Esophagus mucosa (tissue), 1 donor: ENCODE measurements at places on chromosomes 16 and 17.

DNA sequence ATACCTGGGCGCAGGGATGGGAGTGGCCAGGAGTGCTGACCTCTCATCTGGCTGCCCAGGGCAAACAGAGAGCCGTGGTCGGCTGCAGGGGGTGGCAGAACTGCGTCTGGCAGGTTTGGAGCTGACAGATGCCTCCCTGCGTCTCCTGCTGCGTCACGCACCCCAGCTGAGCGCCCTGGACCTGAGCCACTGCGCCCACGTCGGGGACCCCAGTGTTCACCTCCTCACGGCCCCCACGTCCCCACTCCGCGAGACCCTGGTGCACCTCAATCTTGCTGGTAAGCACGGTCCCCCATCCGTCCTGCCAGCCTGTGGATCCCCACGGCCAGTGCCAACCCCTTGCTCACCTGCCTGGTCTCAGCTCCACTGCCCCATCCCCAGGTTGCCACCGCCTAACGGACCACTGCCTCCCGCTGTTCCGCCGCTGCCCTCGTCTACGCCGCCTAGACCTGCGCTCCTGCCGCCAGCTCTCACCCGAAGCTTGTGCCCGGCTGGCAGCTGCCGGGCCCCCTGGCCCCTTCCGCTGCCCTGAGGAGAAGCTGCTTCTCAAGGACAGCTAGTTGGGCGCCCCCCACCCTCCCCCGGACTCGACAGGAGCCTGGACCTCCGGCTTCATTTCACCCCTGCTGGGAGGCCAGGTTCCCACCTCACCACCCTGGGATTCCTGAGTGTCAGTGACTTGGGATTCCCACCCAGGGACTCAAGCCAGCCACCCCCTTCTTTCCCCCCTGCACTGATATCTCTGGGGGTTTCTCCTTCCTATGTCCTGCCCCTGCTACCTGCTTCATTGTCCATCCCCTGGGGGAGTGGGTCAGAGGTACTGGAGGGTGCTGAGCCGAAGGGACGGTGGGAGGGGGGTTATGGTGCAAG lies 2.0 kb upstream of the ORAI3 start:
- ATAC-seq = no peak

GRCh38 chr17:16282522-16282921 lies 65.5 kb downstream of the PIGL start:
- no peak for ATAC-seq

DNA sequence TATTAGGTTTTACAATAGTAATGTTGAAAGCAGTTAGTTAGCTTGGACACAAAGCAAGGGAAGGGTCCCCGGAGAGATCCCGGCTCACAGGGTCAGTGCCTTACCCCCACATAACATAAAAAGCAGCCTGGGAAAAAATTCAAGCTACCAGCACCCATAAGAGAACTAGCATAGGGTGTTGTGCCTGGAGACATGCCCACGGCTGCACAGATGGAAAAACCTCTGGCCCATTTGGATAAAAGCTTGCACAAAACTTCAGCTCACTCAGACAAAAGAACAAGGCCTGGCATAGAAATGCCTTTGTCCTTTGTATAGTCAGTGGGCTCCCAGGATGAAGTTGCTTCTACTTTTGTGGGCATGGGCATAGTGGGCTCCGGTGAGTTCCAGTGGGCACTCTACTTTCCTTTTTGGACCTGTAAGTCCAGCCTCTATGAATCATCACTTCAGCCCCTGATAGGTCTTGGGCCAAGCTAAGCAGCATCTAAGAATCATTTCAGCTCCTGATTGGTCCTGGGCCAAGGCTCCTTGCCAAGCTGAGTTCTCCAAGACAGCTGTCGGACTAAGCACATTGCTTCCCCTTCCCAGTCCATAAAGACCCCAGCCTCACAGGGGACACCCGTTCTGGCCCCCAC lies 1.3 kb upstream of the RDM1 start:
- ATAC-seq = no peak

DNA sequence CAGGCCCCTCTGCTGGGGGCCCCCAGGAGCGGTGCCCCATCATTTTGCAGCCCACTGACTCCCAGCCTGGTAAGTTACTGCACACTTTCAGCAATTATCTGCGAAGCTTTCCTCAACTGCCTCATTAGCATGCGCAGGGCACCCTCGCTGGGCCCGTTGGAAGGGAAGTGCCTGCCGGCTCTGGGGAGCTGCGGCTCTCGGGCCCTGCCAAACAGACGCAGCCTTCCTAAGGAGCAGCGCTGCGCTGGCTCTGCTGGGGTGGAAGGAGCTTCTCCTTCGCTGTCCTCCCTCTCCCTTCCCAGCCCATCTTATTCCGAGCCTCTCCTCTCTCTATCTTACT lies 71.0 kb downstream of the RBBP6 start:
- ATAC-seq = no peak

- ATAC-seq = no peak
Measured at GRCh38 chr16:974001-974601, 3.3 kb upstream of the LMF1 start.

GRCh38 chr16:17850581-17851250 lies 380.0 kb upstream of the XYLT1 start:
- ATAC-seq = no peak

GRCh38 chr17:43608313-43608712 lies 53.4 kb downstream of the MEOX1 start:
- peak; percentile 30 for ATAC-seq

- peak; percentile 36 for ATAC-seq
Measured at GRCh38 chr16:56911771-56912571, 20.0 kb upstream of the HERPUD1 start.

- peak; percentile 28 for ATAC-seq
Measured at GRCh38 chr16:23131931-23132621, 17.2 kb downstream of the USP31 start.

- no peak for ATAC-seq
Measured at GRCh38 chr17:61185385-61185784, 214.3 kb upstream of the TBX2 start.

DNA sequence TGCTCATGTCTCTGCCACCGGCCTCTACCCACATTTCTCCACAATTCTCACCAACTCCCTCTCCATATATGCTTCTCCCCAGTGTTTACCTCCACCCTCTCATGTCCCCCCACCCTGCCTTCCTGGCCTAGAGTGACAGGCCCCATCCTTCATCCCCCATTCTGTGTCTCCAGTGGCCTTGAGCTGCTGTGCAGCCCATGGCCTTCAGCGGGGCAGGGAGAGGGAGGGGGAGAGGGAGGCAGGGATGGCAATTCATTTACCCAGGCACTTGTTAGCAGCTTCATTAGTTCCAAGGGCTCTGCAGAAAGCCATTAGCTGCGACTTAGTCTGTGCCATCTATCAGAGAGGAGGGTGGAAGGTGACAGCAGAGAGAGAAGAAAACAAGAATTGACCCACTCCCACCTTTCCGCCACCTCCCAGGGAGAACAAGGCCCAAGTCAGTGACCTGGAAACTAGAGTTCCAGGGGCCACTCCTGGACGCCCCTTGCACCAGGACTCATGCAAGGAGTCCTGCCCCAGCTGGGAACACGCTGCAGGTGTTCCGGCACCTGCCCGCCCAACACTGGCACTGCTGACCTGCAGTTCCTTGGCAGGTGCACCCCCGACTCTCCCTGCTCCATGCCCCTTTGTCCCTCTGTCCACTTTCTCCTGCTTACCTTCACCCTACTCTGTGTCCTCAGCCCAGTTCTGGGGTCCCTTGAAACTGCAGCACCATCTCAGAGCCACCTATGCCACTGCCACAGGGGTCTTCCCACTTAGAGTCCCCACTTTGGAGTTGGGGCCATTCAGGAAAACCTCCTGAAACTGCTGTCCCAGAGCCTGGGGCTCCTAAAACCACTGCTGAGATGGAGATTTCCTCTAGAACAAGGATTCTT lies 23.5 kb upstream of the PYY start:
- ATAC-seq = no peak

- no peak for ATAC-seq
Measured at GRCh38 chr17:74742978-74743545, 5.4 kb upstream of the NHERF1 start.

GRCh38 chr16:46765050-46765449 lies 16.9 kb upstream of the MYLK3 start:
- ATAC-seq = no peak

- no peak for ATAC-seq
Measured at GRCh38 chr17:42403150-42403549, 14.9 kb upstream of the STAT3 start.

- no peak for ATAC-seq
Measured at GRCh38 chr17:37592291-37592690, 16.9 kb downstream of the SYNRG start.

- ATAC-seq = no peak
Measured at GRCh38 chr16:29985271-29985811, 10.1 kb downstream of the HIRIP3 start.

DNA sequence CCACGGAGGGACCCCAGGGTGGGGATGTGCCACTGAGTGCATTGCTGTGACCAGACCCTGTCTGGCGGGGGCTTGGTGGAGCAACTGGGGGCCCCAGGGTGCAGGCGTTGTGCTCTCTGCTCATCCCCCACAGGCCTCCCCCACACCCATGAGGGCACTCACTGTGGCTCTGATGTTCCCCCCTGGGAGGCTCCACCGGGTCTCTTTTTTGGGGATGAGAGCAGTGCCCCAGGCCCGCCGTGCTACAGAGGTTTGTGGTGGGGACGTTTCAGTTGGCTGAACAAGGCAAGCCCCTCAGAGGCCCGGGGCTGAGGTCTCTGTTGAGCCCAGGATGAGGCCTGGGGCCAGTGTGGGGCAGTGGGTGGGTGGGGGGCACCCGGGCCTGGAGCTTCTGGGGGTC lies 2.5 kb downstream of the CCDC78 start:
- no peak for ATAC-seq

GRCh38 chr16:22660441-22661160 lies 149.9 kb downstream of the NPIPB5 start:
- no peak for ATAC-seq

DNA sequence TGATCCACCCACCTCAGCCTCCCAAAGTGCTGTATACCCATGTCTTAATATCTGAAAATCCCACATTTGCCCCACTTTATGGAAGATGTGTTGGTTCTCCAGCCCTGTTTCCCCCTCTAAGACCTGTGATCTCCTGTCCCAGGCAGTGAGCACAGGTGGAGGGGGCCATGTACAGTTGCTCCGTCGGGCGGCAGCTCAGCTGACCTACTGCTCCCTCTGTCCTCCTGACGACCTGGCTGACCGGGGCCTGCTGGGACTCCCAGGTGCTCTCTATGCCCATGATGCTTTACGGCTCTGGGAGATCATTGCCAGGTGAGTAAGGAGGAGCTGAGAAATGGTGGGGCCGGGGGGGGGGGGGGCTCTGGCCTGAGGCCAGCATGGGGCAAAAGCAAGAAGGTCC lies 6.7 kb upstream of the RNASEK start:
- ATAC-seq = no peak

DNA sequence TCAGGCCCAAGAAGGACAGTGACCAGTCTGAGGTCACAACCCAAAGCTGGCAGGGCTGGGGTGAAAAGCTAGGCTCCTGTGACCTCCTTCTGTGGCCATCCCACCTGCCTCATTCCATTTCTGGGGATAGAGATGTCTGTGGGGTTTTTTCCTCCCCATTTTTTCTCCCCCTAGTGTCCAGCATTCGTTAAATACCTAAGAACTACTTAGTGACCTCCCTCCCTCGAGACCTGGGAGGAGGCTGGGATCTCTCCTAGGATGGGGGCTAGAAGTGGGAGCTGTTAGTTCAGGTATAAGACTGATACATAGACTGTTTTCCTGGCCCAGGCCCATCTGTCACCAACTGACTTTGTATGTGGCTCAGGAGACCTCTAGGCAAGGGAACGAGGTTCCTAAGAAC lies 20.5 kb upstream of the STAC2 start:
- no peak for ATAC-seq

DNA sequence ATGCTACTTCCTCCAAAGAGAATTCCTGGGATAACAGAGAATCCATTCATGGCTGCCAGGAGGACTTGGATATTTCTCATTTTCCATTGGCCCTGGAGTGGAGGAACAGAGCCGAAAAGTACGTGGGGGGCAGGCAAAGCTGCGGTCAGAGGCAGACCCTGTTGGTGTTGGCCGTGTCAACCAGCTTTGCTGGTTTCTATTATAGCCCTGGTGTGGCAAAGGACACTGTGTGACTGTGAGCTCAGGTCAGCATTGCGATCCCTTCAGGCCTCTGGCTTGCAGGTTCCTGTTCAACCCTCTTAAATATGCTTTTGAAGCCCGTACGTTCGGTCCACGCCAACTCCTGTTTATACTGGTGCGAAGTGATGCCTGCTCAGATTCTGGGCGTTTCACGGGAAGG lies 596.2 kb downstream of the MAF start:
- ATAC-seq = no peak

DNA sequence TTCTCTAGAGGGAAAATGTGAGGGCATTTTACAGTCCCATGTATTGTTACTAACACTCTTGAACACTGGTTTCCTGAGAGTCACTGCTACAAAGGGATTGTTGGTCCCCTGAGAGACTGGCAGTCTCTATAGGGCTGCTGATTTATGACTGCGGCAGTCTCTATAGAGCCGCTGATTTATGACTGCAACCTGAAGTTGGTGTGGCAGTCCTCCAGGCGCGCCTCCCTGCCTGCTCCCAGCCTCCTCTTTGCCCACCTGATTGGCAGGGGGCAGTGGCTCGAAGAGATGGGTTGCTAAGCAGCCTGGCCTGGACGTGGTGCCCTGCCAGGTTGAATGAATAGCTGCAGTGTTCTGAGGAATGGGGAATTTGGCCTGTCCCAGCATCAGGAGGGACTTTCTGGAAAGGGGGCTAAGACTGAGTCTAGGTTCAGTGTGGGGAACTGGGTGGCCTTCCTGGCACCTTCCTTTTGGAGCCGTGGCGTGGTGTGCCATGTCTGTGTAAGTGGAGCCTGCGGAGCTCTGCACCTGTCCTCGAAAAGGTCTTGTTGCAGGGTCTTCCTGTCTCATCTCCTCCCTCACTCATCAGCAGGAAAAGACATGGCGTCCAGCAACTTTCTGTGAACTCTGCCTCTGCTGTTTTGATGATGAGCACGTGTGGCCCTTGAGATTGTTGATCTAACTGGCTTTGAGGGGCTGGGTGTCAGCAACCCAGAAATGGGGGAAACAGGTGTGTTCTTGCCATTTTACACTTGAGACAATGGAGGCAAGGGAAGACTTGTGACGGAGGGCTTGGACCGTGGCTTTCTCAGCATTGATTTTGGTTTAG lies 24.9 kb downstream of the SAP30BP start:
- no peak for ATAC-seq

DNA sequence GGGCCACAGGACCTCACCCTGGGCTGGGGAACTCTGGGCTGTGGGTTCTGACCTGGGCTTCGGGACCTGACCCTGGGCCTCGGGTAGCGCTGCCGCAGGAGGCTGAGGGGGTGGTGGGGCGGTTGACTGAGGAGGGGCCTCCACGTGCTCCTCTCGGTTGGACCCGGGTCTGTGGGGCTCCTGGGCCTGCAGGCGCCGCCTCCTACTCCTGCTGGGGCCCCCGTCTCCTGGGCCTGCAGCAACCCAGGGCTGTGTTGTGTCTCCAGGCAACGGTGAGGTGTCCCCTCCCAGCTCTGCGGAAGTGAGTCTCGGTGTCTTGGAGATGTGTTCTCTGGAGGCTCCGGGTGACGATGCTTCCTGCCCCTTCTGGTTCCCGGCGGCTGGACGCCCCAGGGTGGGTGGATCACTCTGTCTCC lies 41.5 kb upstream of the GNG13 start:
- peak; percentile 16 for ATAC-seq
